Stimulated activated CD8-positive, alpha-beta memory T cell treated with anti-CD3 and anti-CD28 coated beads, Interleukin-15, amount 100 ng/mL, for 48 hours (primary cell): ENCODE measurements at places on chromosomes 4 and X.

- no peak for DNase-seq
Observed at GRCh38 chr4:71665358-71665757, 118.5 kb downstream of the GC start.

GRCh38 chr4:84583876-84584380 is 1.0 kb downstream of the CDS1 start:
- no peak for DNase-seq

DNA sequence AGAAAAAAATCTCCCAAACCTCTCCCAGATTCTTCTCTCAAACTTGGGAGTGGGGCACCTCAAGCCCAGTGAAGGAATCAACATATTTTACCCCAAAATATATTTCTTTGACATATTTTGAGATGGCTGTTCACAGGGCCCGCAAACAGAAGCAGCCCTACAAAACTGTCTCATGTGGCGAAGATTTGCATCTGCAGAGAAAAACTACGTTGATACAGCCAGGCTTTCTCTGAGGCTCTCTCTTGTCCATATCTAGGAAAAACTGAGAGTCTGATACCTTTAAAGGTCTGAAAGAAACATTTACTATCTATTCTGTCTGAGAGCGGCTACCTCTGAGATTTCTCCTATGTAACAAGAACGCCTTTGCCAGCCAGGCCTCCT is 23.3 kb upstream of the TMSB4X start:
- DNase-seq, result no peak

GRCh38 chr4:61741327-61742096 is 541.4 kb downstream of the ADGRL3 start:
- no peak for DNase-seq

DNA sequence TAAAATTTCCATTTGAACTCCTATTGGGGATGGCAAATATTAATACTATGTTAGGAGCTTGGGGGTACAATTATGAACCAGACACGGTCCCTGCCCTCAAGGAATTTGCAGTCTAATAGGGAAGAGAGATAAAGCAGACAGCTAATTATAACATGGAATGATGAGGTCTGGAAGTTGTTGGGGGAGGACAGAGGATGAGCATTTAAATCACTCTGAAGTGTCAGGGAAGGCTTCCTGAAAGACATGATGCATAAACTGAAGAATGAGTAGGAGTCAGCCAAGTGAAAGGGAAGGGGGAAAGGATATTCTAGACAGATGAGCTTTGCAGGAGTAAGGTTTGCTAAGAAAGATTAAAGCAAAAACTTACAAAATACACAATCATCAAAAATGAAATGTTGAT is 15.9 kb downstream of the PLAC1 start:
- no peak for DNase-seq

DNA sequence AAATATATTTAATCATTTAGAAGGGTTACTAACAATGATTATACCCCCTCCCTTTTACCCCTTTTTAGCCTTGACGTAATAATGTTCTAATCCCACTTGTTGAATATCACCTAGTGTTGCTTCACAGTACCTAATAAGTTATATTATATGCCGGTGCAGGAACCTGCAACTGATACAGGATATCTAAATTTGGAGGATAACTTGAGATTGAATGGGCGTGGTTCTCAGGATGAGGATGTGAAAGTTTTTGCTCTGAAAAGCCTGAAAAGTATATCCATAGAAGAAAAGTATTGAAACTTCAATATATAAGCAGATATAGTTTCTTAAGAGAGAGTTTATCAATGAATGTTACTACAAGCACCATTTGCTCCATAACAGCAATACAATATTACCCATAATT is 59.8 kb downstream of the ZNF711 start:
- no peak for DNase-seq

- DNase-seq, result no peak
Observed at GRCh38 chr4:159051245-159052071, 51.4 kb upstream of the RAPGEF2 start.

DNA sequence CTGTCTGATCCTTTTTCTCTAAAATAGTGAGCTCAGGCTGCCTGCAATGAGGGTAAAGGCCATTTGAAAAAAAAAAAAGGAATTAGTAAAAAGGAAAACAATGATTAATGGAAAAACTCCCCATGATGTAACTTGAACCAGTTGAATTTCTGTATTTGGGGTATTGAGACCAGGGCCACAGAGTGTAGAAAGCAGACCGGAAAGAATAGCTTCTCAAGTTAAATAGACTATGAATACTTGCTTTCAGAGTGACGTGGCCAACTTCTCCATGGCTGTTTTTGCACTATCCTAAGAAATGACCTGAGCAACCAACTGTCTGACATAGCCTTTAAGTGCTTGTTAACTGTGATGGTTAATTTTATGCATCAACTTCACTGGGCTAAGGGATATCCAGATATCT is 222.1 kb upstream of the INTU start:
- no peak for DNase-seq

- DNase-seq, result no peak
Observed at GRCh38 chr4:156738766-156739165, 232.8 kb downstream of the PDGFC start.

GRCh38 chr4:128831531-128832242 is 22.2 kb downstream of the JADE1 start:
- DNase-seq, result no peak
